Left colon (tissue), 2 donors: ENCODE measurements at places on chromosomes 2 and 18. TPM values are rescaled to one million over a fixed set of nuclear protein-coding genes. Genes with fewer than 3 reads are reported as not detected.

GRCh38 chr2:37782721-37783371 is 111.4 kb upstream of the CDC42EP3 start:
- DNase-seq: peak; percentile 28

GRCh38 chr2:37855283-37856041 is 69.6 kb upstream of the RMDN2 start:
- DNase-seq: no peak

Gene BMP10
- total RNA-seq: not detected

Gene C1QL2
- total RNA-seq: not detected

- DNase-seq: peak; percentile 87
Measured at GRCh38 chr2:172427256-172427989, at the start of gene ITGA6. ITGA6 (plus strand) TSS chr2:172427586.

DNA sequence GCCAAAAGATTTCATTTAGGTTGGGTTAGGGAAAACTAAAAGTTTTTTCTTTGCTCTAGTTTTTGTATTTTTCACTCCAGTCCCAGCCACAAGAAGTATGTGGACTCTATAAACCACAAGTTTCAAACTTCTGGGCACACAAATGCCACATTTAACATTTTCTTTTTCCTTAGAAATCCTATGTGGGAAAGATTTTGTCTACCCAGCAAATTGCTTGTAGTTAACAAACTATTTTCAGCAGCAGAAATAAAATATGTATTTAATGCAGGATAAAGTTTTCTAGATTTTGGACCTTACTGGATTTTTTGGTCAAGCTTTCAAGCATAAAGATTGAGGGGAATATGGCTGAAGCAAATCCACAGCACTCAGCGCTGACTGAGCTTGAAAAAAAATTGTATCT is 9.1 kb downstream of the ERICH2 start:
- no peak for DNase-seq

GRCh38 chr2:10926191-10926820 is 14.6 kb downstream of the KCNF1 start:
- DNase-seq: no peak

- DNase-seq: no peak
Measured at GRCh38 chr2:157760949-157761348, 115.2 kb downstream of the ACVR1 start.

DNA sequence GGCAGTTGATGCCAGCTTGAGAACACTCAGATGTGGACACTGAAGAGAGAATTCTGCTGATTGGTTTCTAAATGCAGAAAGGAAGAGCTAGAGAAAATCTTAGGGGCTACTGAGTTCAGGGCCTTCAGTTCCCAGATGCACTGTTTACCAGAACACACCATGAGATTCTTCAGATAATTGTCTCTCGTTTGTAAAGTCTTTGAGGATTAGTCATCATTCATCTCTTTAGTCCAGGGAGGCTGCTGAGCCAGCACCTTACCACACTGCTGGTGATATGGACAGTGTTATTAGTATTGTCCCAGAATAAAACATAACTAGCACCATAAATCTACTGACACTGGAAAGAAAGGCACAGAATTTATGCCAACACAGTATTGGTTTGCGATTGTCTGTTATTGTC is 690.8 kb upstream of the CELF4 start:
- no peak for DNase-seq

GRCh38 chr2:161128885-161129284 is 31.3 kb upstream of the TANK start:
- DNase-seq: no peak

Gene COL4A4
- total RNA-seq: 2.0 TPM

DNA sequence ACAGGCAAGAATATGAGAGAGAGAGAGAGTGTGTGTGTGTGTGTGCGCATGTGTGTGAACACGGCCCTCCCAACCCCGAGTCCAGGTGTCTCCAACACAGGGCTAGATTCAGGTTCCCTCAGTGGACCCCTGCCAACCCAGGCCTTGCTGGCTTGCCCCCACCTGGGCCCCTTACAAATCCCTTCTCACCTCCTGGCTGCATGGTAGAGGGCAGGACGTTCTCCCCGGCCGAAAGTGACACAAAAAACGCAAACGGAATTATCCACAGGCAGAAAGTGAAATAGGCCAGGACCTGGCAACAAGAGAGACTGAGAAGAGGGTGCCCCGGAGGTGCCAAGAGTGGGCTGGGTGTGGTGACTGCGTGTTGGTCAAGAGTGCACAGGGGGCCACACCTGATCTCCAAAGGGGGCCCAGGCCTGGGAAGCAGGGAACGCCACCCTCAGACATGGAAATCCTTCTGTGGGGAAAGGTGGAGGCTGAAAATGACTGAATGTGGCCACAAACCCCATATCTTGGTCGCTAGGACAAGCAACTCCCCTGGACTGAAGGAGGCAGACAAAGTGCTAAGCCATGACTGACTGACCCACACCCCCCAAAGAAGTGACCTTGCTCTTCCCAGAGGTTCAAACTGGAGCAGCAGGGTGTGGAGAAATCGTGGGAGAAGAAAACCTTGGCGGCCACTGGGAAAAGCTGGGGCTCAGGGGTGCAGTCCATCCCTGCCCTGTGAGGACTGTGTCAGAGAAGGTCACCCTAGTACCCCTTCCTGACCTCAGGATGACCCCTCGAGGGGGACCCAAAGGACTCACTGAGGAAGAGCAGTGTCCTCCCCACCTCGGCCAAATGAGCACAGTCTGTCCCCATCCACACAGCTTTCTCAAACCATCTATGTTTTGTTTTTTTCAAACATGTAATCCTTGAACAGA is 5.7 kb downstream of the TEX261 start:
- no peak for DNase-seq

GRCh38 chr18:12585218-12585617 is 72.7 kb downstream of the SPIRE1 start:
- no peak for DNase-seq

Gene SIGLEC15
- 0.21 TPM for total RNA-seq

DNA sequence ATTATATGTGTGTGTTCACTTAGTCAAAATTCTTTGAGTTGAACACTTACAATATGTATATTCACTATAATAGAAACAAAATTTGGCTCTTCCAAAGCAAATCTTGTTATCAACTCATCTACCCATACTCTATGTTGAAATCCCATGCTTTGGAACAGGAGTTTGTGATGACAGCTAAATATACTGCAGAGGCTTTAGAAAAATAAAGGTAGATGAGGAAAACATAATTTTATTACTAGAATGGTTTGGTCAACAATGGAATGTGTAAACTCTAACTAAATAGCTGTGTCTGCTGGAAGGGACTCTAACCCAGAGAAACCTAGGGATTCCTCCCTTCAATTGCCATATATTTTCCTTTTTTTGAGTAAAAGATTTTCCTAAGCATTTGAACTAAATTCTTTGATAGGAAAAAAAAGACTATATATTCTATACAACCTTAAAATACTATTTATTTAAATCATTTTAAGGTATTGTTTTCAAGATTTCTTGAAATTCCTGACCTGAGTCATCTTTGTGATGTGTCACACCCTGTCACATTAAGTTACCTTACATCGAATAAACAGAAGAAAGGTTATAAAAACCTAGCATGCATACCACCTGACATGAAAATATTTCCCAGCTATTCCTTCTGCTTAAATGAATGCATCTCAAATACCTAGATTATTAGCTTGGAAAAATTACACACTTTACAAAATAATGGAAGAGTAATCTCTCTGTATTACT is 175.5 kb downstream of the OTX1 start:
- DNase-seq: no peak

DNA sequence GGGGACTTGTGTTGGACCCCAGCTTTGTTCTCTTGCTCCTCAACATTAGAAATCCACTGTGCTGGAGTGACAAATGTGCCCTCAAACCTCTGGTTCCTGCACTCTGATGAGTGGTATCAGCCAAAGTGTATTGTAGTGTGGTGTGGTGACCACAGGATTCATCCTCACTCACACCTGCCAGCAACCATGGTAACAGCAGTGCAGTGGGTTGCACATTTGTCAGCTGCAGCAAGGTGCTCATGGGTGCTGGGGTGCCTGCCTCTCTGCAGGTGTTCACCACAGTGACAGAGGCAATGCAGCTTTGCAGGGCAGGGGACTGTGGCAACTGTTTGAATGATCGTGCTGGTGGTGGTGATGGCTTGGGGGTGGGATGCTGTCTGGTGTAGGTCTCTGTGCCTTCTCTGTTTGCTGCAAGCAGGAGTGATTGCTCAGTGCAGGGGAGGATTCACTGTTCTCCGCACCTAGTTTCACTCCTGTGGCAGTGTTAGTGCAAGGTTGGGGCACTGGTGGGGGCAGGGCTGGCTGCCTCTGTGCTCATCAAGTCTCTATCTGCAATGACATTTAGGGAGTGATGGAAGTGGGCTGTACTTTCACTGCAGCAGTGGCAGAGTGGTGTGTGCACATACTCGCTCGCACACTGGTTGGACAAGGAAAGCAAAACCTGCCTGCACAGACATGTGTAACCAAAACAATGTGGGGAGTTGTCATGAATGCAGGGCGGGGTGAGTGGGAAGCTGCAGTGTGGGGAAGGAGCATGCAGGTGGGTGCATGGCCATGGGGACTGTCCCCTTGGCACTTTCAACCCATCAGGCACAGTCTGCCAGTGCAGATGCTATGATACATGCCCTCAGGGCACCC is 301.1 kb downstream of the PIK3C3 start:
- no peak for DNase-seq

GRCh38 chr2:118970396-118971135 is 28.6 kb downstream of the MARCO start:
- no peak for DNase-seq

GRCh38 chr2:199751492-199752120 is 99.4 kb downstream of the FTCDNL1 start:
- DNase-seq: no peak

Gene CFC1
- 0.73 TPM for total RNA-seq
